ENCODE measurements at places on chromosomes 7 and 10. TPM values are rescaled to one million over a fixed set of nuclear protein-coding genes. Genes with fewer than 3 reads are reported as not detected.
A peak's percentile ranks its signal among the peaks of the same experiment; 100 is the strongest.

DENND2A gene
- total RNA-seq: 26.7 TPM

DNA sequence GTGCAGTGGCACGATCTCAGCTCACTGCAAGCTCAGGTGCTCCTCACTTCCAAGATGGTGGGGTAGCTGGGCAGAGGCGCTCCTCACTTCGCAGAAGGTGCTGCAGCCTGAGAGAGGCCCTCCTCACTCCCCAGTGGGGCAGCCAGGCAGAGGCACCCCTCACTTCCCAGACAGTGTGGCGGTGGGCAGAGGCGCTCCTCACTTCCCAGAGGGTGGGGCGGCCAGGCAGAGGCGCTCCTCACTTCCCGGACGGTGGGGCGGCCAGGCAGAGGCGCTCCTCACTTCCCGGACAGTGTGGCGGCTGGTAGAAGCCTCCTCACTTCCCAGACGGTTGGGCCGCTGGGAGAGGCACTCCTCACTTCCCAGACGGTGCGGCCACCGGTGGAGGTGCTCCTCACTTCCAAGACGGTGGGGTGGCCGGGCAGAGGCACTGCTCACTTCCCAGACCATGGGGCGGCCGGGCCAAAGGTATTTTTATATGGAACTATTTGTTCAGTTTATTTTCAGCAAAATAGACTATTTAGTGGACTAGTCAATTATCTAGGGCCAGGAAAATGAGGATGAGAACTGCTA, 57.7 kb upstream of the PPP1R9A start:
- H3K27ac ChIP-seq: no peak overlapping the region
- H3K36me3 ChIP-seq: no peaks in the 10 kb centered on the region
- H3K4me1 ChIP-seq: no peaks in the 10 kb centered on the region

DNA sequence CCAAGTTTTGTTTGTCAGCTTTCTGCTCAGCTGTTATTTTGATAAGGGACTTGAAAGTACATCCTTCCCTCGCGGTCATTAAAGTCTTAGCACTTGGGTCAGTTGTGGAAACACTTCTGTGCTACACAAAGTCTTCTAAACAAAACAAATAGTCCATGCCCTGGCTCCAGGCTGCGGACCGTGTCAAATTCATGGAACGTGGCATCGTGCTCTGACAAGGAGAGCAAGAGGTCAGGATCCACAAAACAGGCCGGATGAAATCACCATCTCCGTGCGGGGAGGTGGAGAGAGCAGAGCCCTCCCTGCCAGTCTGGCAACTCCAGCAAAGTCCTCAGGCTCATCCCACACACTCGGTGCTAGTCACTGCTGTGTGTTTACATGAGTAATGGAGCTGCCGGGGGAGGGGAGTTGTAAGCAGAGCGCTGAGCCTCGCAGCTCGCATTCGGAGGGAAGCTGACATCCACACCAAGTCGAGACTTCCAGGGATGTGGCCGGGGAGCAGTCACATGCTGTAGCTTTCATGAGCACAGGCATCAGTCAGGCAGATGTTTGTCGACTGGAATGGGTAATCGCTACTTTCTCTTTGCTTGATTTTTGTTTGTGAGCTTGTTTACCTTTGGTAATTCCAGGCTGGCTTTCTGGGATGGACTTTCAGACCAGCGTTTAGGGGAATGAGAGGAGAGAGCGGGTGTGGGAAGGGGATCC, 147.6 kb downstream of the ARID5B start:
- H3K36me3 ChIP-seq: no peaks in the 10 kb centered on the region
- DNase-seq: peak; percentile 83
- peaks cover 92% of the 10 kb centered on the region for H3K4me1 ChIP-seq
- no peaks in the 10 kb centered on the region for H3K27me3 ChIP-seq

DNA sequence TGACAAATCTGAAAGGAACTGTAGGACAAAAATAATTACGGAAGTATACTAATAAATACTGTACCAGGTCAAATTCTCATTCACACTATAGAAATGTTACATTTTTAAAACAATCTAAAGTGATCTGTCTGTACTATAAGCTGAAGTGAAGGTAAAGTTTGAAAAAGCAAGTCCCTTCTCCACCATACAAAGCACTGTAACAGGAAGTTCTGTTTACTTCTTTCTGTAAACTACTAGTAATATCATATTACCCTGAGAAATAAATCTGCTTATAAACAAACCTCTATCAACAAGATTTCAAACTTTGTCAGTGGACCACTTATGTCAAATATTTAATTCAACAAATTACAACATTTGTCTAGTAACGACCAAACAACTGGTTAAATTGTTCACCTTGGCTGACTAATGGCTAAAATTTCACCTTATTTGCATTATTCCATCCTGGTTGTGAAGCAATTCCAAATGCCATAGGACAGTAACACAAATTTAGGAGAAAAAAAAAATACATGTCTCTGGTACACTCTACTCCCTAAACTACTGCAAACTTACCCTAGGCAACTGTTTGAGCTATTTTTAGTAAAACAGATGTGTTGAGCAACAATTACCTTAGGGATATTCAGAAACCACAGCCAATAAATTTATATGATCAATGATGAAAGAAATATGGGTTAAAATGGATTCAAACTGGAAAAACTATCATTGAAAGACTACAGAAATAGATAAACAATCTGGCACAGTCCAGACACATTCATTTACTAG, 126.0 kb downstream of the NRBF2 start:
- peaks cover 100% of the 10 kb centered on the region for H3K4me1 ChIP-seq
- no peak overlapping the region for H3K4me3 ChIP-seq
- H3K36me3 ChIP-seq: peaks cover 13% of the 10 kb centered on the region
- no peak for DNase-seq
- H3K27me3 ChIP-seq: no peaks in the 10 kb centered on the region

C7orf25 gene
- 8.3 TPM for total RNA-seq

DNA sequence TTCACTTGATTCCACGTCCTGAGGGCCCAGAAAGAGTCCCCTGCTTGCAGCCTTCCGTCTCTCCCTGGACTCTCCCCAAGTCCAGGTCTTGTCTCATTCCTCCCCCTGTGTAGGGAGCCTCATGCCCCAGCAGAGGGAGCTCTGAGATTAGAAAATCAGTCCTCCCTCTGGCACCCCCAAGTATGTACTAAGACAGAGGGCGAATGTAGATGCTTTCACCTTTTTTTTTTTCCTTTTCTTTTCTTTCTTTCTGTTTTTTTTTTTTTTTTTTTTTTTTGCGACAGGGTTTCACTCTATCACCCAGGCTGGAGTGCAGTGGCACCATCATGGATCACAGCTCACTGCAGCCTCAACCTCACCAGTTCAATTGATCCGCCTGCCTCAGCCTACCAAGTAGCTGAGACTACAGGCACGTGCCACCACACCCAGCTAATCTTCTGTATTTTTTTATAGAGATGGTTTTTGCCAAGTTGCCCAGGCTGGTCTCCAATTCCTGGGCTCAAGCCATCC, 10.3 kb downstream of the SFXN3 start:
- H3K27ac ChIP-seq: peak overlapping the region; percentile 79
- peak; percentile 85 for DNase-seq
- no peak overlapping the region for H3K4me3 ChIP-seq
- H3K4me1 ChIP-seq: peaks cover 30% of the 10 kb centered on the region
- peaks cover under 1% of the 10 kb centered on the region for H3K27me3 ChIP-seq

DNA sequence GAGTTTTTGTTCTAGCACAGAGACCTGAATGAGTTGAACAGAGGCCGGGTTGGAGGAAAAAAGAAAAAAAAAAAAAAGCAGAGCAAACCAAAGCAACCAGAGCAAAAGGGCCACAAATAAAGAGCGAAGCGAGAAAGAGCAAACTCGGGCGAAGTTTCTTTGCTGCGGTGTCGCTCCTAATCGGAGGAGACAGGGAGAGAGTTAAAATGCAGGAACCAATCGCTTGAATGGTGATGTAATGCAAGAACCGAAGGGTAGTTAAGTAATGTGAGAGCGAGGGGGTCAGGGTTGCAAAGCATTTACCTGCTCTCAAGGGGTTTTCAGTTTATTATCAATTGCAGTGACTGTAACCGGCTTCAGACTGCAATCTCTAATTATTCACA, 271.7 kb downstream of the TRIL start:
- H3K27ac ChIP-seq: peak overlapping the region; percentile 58
- H3K4me3 ChIP-seq: peak overlapping the region; percentile 59
- no peak for DNase-seq
- H3K36me3 ChIP-seq: no peaks in the 10 kb centered on the region

DNA sequence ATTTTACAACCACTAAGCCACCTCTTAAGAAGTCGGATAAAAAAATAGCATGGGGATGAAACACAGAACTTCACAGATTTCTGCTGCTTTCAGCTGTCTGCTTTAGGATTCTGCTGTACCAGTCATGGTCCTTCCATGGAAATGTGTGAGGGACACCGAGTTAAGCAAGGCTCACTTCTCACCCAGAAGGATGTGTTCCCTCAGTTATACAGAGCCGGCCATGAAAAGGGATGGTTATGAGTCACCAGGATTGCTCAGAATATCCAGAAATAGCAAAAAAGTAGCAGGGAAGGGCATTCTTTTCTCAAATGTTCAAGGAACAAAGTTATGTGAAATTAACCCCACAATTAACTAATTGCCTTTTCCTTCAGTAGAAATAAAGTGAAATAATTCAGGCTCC, 124.4 kb downstream of the AMPH start:
- H3K4me3 ChIP-seq: no peak overlapping the region
- H3K4me1 ChIP-seq: no peaks in the 10 kb centered on the region
- DNase-seq: no peak
- no peaks in the 10 kb centered on the region for H3K36me3 ChIP-seq

DNA sequence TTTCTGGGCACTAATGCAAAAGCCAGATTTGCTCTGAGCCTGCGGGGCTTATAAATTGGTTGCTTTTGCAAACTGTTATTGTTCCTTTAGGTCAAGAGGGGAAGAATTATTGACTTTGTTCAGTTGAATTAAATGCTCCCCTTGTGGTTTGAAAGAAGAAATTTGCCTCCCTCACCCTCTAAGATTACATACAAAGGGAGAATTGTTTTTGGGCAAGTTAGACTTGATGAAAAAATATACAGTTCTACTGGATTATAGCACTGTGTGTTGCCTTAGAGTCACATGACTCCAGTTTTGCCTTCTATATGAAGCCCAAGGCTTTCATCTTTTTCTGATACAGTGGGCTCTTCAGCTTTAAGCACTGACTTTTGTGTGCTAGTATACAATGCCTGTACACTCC, 1265.8 kb upstream of the LRRTM3 start:
- H3K4me3 ChIP-seq: no peak overlapping the region
- no peaks in the 10 kb centered on the region for H3K36me3 ChIP-seq
- no peaks in the 10 kb centered on the region for H3K4me1 ChIP-seq
- DNase-seq: no peak
- no peaks in the 10 kb centered on the region for H3K27me3 ChIP-seq
- no peak overlapping the region for H3K27ac ChIP-seq

DNA sequence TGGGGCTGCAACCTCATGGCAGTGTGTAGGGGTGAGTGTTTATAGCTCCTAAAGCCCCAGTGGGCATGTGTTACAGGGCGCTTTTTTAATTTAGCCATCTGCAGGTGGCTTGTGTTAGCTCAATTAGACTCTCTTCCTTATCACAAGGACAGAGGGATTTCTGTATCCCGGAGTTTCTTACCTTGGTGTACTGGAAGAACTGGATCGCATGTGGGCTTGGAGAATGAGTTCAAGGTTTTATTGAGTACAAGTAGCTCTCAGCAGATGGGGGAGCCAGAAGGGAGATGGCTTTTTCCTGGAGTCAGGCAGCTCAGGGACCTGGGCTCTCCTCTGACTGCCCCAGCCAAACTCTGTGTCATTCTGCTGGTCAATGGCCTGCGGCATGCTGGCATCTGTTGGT, 153.5 kb upstream of the C7orf33 start:
- H3K4me1 ChIP-seq: no peaks in the 10 kb centered on the region
- no peak overlapping the region for H3K27ac ChIP-seq
- H3K36me3 ChIP-seq: no peaks in the 10 kb centered on the region
- H3K4me3 ChIP-seq: no peak overlapping the region
- no peaks in the 10 kb centered on the region for H3K27me3 ChIP-seq

DNA sequence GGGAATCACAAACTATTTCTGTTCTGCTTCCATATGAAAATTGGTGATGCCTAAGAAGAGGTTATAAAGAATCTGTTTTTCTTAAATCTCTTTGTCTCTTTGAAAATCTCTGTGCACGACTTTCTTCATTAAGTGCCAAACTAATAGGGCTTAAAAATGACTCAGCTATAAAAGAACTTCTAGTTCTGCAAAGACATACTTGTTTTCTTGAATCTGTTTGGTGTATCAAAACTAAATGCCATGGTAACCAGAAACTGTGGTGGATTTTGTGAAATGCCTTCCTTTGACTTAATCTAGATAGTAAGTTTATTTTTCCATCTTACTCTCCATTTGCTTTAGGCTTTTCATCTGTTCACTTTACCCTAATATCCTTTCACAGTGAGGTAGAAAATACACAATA, 417.8 kb downstream of the PARD3 start:
- H3K27me3 ChIP-seq: no peaks in the 10 kb centered on the region
- H3K36me3 ChIP-seq: no peaks in the 10 kb centered on the region
- peak overlapping the region; percentile 25 for H3K27ac ChIP-seq
- H3K4me3 ChIP-seq: no peak overlapping the region

MRPS24 gene
- total RNA-seq: 50.3 TPM

DNA sequence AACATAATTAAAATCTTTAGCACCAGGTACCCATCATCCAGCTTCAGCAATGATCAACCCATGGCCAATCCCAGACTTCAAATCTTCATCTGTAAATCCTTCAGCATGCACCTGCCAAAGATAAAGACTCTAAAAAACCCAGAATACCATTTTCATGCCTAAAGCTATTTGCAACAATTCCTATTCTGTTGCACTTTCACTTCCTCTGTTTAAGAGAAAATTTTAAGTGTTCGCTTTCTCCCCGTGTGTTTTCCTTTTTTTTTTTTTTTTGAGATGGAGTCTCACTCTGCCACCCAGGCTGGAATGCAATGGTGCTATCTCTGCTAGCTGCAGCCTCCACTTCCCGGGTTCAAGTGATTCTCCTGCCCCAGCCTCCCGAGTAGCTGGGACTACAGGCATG, 31.8 kb upstream of the HTR5A start:
- H3K4me3 ChIP-seq: no peak overlapping the region
- H3K27ac ChIP-seq: no peak overlapping the region
- no peaks in the 10 kb centered on the region for H3K4me1 ChIP-seq
- H3K36me3 ChIP-seq: no peaks in the 10 kb centered on the region
- peaks cover 22% of the 10 kb centered on the region for H3K27me3 ChIP-seq
- DNase-seq: no peak

GJD4 gene
- not detected for total RNA-seq

SDK1 gene
- total RNA-seq: 52.6 TPM

DNA sequence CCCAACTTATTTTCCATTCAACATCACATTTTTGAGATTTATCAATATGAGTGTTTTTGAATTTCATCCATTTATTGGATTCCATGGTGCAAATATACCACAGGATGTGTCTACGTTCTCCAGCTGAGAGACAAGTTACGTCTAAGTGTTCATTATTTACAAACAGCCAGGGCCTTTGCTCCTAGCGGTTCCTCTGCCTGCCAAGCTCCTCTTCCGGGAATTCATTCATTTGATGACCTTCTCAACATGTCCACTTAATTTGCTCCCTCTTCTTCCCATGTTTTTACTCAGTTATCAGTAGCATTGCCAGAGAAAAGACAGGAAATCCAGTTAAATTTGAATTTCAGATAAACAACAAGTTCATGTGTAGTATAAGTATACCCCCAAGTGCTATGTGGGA, 321.7 kb downstream of the PRPF18 start:
- H3K27ac ChIP-seq: peak overlapping the region; percentile 50
- H3K4me3 ChIP-seq: no peak overlapping the region
- DNase-seq: no peak
- no peaks in the 10 kb centered on the region for H3K4me1 ChIP-seq
- H3K27me3 ChIP-seq: no peaks in the 10 kb centered on the region
- no peaks in the 10 kb centered on the region for H3K36me3 ChIP-seq

SPDYE2 gene
- total RNA-seq: not detected
